AG04450 (cell line): ENCODE measurements at places on chromosomes 11 and 22.

- DNase-seq: no peak
Observed at GRCh38 chr11:95327273-95327948, 96.4 kb upstream of the SESN3 start.

DNA sequence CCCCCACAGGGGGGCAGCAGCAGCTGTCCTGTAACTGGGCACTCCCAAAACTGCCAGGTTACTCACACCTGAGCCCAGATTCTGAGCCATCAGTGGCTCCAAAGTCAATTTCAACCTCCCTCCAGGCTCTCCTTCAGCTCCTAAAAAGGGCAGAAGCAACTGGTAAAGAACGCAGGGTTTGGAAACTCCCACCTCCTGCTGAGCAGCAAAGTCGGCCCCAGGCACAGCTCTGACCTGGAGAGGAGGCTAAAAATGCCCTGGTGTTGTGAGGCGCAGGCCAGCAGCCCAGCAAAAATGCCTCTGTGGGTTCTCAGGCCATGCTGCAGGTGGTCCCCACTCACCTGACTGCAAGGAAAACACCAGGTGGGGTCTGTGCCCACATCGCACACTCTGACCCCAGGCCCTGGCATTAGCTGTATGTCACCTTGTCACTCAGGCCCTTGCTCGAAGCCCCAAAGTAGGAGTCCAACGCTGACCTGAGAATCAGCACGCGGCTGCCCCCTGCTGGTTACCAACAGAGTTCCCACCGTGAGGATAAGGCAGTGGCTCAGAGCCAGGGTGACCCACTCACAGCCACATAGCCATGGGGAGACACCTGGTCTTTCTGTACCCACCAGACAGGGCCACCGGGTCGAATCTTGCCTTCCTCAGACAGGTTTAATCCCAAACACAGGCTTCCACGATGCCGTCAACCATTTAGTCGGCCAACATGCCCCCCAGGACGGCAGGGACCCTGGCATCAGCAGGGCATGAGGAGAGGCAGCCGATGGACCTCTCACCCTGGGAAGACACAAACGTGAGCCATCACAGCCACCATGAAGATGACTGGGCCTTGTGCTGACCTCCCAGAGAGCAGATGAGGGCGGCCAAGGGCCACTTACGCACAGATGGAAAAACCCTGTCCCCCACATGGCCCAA, 11.1 kb downstream of the POLR3H start:
- no peak for DNase-seq

DNA sequence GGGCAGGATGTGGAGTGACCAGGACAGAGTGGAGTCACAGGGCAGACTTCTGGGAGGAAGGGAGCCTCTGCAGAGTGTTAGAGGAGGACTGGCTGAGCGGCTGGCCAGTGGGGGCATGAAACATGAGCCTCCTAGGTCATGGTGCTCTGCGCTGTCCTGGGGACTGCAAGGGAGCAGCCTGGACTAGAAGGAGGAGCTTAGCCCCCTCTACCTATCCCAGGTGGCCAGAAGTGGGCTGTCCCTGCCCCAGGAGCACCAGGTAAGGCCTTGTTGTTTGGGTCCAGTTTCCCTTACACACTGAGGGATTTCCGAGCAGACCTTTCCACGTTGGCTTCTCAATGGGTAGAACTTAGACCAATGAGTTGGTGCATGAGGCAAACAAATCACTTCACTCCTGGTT, 7.4 kb downstream of the PKNOX2 start:
- DNase-seq: no peak

DNA sequence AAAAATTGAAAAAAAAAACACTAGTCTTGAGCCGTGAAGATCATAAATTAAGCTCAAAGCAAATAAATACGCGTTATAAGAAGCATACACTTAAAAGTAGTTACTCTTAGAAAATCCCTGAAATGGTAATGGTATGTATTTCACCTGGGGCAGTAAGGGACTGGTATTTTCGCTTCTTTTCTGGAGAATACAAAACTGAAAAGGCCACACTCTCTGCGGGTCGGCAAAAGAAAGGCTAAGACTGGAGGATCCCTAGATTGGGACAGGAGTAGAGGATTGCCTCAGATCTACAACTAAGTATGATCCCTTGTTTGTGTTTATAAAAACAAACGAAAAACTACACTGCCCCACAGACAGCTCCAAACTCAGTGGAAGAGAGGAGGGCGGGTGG, 617 bp downstream of the TSG101 start:
- no peak for DNase-seq

- no peak for DNase-seq
Observed at GRCh38 chr11:34149786-34150185, 44.4 kb downstream of the NAT10 start.

GRCh38 chr11:122850076-122850631, 11.9 kb downstream of the CRTAM start:
- no peak for DNase-seq

- DNase-seq: no peak
Observed at GRCh38 chr11:124339396-124340141, 19.6 kb upstream of the OR8D2 start.

DNA sequence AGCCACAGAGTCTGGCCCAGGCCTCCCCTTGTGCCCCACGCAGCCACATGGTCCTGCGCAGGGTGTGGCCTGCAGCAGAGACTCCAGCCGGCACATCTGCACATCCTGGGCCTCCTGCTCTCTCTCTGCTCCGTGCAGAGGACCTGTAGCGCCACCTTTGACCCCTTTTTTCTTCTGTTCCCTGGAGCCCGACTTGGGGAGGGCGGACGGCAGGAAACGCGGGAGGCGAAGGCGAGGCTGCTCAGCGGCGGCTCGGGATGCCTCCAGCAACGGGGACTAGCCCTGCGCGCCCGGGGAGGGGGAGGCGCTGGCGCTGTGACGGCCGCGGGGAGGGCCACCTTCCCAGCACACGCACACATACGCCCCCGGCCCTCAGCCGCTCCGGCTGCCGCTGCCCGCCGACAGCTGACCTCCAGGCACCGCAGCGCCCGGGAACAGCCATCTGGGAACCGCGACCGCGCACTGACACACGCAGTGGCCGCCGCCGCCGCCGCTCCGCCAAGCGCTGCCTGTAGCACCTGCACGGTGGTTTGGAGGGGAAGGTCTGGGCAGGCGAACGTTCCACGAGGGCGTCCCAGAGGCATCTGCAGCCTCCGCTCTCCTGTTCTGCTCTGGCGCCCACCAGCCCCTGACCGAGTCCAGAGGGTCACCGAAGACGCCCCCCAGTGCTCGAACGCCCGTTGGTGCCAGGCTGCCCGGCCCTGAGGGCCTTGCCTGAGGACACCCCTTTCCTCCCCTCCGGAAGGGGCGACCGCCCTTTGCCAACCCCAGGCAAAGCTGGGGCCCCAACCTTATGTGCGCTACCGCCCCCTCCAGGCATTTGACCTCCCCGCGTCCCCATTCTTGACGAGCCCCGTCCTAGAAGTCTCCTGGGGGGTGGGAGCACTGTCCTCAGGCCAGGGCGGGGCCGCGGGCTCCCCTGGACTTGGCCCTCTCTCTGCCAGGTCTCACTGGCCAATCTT, 16.9 kb upstream of the C22orf42 start:
- no peak for DNase-seq

- DNase-seq: no peak
Observed at GRCh38 chr22:36684841-36685240, 18.7 kb downstream of the CACNG2 start.

DNA sequence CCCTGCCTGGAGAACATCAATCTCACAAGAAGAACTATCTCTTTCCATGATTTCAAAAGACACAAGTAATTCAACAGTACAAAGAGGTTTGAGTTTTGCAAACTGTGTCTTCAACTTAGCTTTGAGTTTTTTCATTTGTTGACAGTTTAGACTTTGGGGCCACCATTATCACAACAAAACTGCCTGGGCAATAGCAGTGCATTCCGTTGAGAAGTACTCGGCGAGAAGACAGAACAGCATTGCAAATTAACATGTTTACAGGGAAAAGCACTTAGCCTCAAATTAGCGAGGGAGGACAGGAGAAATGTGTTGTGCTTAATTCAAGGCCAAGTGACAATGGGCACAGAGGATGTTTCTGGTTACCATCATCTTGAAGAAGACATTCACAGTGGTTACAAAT, 133.2 kb upstream of the MPPED2 start:
- no peak for DNase-seq

DNA sequence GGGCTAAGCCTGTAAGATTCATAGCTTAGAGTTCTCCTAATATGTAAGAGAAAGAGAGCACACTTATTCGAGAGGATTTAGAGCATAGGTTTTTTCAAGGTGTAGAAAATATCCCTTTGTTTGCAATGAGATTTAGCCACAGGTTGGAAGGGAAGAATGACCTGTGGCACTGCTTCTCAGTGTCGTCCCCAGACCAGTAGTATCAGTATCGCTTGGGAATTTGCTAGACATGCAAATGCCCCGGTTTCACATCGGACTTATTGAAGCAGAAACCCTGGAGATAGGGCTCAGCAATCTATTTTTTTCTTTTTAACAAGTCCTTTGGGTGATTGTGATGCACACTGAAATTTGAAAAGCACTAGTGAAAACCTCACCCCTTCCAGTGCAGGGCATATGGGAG, 362.6 kb upstream of the C11orf87 start:
- DNase-seq: no peak

- DNase-seq: no peak
Observed at GRCh38 chr11:60252213-60253108, 9.5 kb upstream of the MS4A4E start.

DNA sequence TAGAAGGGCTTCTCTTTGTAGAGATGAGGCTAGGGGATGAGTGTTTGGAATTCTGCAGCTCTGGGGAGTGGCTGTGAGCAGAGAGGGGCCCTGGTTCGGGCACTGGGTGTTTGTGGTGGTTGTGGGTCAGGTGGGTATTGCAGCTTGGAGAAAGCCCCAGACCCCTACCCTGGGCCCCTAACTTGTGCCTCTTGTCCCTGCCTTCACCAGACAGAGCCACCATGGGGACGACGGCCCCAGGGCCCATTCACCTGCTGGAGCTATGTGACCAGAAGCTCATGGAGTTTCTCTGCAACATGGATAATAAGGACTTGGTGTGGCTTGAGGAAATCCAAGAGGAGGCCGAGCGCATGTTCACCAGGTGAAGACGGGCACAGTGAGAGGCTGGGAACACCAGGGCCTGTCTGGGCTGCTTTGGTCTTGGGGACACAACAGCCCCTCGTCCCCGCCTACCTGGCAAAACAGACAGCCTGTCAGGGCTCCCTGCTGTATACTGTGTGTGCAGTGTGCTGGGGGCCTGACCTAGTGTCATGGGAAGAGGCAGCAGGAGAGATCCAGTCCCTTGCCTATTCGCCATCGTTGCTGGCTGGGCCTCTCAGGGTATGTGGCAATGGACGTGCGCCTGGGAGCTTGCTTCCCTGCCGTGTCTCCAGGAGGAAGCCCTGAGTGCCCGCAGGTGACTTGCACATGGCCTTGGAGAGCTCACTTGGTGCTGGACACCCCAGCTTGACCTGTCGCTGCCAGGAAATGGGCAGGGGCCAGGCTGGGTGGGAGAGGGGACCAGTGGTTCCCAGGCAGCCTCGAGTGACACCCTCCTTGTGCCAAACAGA, 4.3 kb downstream of the INCENP start:
- DNase-seq: no peak

DNA sequence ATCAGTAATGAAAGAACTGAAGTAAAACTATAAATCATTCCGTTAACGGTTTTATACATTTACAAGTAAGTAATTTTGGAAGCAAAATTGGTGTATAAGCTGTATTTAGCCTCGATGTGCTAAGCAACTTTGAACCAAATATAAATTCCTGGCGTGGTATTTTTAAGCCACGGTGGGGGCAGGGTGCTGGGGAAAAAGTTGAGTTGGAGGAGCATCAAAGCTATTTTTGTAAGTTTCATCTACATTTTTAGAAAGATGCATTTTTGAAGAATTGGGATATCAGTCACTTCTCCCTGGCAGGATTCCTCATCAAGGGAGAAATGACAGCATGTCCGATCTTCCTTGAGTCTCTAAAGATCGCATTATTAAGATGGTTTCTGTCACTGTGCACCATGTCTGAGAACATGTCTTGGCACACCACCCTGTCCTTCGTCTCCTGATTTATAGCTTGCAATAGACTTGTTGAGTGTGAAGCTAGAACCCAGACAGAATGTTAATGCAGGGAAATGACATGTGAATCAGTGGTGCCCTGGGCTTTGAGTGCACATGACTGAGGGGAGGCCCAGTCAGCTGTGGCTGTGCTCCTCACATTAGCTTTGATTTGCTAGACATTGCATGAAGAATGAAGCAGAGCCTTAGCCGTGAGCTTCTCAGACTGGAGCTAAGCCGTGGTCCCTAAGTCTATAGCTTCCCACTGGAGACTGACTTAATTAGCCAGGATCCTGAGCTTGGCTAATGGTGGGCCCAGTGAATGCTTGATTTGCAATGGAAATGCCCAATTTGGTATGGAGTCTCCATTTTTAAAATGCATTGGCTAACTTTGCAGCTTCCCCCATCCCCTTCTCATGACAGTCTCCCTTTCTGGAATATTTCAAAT, 127.0 kb downstream of the COMMD9 start:
- DNase-seq: no peak

GRCh38 chr11:70112017-70112434, 33.9 kb downstream of the ANO1 start:
- no peak for DNase-seq

DNA sequence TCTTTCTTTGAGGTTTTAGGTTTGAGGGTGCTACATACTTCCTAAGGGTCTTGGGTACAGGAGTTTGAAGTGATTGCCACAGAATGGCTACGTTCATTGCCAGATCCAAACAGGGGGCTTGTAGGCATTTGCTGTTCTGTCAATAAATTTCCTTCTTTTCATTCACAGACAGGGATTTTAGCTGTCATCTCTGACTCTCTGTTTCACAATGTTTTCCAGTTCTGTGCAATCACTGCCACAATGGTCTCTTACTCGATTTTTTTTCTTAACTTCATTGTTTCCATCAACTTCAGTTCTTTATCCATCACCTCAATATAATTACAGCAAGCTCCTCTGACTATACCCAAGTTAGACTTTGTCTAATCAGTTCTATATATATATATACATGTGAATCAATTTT, 6.2 kb upstream of the HBD start:
- no peak for DNase-seq

- DNase-seq: peak; percentile 10
Observed at GRCh38 chr22:37077802-37078448, 26.4 kb downstream of the KCTD17 start.

DNA sequence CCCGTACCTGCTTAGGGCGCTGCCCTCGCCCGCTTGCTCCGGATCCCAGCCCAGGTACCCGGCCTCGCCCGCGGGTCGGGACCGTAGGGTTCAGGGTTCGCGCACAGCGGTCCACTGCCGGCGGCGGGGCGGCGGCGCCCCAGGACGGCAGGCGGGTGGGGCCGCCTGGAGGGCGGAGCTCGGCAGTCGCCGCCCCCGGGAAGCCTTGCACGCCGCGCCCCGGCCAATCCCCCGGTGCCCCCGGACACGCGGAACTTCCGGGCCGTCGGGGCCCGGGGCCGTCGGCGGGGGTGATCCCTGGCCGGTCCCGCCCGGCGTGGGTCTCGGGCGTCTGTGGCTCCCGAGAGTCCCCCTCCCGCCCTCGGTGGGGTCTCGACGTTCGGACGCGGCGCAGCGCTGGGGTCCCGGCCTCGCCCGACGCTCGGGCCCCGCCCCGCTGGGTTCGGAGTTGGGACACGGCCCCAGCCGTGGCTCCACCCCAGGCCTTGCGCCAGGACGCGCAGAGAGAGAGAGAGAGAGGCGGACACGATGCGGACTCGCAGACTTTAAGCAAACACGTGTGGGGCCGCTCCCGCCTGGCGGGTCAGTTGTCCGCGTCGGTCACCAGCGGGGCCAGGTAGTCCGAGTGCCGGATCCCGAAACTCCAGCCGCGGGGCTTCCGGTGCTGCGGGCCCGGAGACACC, at the start of gene TYMP:
Gene TYMP, minus strand, starts transcription at position 116 of the 683 bp plus-strand sequence. CDS start 303 bp downstream, outside the sequence.
- DNase-seq: no peak

GRCh38 chr11:6657346-6657745, 1.7 kb upstream of the DCHS1 start:
- no peak for DNase-seq
